ENCODE measurements at places on chromosomes 3 and 15.

DNA sequence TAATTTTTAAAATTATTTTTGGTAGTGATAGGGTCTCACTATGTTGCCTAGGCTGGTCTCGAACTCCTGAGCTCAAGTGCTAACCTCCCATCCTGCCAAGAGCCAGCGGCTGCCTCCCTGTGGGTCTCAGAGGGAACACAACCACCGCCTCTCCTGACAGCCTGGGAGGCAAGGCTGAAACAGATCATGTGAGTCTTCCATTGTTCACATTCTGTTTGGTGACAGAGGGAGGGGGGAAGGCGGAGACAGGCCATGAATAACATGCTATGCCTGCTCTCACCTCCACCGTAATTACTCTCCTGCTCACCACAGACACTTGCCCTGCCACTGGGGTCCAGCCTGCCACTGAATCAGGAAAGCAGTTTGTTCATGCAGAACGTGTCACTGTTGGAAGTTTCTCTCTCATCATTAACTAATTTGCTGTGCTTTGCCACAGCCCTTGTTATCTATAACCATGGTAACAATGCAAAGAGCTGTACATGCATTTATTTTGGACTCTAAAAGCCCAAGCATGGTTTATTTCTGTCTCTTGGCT is 78.4 kb upstream of the RASGRF1 start:
- DNase-seq, result peak; percentile 13

DNA sequence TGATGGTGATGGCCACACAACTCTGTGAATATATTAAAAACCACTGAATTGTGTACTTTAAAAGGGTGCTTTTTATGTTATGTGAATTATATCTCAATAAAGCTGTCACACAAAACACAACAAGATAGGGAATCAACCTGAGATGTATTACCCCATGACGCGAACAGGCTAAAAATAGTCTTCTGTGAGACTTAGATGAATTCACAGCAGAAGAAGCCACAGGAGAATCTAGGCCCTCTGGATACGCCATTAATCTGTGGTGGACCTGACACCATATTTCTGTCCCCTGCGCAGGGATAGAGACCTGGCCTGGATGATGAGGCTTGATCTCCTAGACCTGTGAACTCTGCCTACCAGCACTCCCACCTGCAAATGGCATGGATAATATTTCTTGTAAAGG is 146.0 kb upstream of the HACD2 start:
- no peak for DNase-seq

GRCh38 chr3:17846466-17846865 is 104.0 kb upstream of the TBC1D5 start:
- no peak for DNase-seq

DNA sequence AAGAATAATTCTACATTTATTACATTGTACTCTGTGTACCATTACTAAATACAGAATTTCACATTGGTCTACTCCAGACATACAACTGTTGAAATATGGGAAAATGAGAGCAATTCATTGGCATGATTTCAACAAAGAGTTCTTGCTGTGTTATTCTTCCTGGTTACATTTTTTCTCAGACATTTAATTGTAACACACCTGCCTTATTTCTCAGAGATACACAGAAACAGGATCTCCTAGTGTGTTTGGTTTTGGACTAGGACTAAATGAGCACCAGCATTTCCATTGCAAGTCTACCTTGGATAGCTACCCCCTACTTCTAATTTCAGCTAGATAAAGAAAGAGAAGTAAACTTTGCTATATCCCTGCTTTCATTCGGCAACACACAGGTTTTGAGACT is 274.3 kb upstream of the CNTN4 start:
- no peak for DNase-seq

DNA sequence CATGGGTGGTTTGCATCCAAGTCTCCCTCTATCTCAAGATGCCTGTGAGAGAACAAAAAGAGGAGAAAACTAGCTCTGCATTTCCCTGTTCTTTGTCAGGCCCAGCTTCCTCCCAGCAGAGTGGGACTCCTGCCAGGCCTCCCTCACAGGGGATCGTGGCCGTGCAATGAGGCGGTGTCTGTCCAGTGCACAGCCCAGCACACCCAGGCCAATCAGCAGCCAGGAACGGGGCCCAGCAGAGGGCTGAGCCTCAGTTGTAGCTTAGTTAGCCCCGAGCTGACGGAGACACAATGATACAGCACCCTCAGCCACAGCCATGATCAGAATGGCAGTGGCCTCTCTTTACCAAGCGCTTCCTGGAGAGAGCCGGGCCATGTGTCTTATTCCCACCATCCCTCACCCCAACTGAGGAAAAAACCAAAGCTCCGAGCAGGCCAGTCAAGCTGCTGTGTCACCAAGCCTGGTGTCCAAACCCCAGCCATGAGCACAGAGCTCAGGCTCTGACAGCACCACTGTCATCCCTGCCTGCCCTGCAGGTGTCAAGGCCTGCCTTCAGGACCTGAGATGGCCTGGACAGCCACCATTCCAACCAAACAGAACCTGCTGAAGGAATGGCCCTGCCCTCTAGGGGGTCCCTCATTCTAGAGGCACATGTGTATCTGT is 71.1 kb downstream of the DNAJB8 start:
- peak; percentile 6 for DNase-seq

DNA sequence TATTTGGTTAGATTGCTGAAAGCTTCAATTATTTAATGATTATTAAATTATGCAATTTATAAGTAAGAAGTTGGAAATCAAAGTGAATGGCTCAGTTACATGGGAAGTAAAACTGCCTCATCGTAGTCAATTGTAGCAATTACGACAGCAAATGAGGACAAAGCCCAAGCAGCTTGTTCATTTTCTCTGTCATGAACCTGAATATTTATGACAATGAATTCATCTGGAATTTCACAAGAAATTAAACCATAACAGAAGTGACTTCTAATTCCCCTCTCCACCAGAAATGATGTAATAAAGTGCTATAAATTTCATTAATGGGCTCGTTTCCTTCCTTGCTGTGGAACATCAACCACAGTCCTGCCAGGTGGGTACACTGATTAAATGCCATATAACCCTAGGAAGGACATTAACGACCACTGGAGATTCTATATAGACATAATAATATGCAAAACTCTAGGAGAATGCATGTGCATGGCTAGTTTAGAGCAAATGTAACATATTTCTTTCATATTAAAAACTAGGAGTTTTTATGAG is 273.8 kb upstream of the DCBLD2 start:
- DNase-seq, result no peak

DNA sequence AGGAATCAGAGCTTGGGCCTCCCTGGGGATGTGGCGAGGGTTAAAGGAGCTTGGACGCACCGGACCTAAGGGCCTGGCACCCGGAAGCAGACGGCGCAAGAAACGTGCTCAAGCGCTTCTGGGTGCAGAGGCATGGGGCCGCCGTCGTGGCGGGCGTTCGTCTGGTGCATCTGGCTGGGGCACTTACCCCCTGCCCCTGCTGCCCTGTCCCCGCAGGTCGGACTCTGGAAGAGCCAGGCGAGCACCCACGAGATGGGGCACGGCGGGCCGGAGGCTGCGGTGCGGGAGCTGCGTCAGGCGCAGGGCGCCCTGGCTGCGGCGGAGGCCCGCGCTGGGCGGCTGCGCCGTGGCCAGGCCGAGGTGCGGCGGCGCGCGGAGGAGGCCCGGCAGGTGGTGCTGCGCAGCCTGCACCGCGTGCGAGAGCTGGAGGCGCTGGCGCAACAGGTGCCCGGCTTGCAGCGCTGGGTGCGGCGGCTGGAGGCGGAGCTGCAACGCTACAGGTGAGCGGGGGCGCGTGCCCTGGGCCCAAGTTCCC is 2.5 kb downstream of the EFCC1 start:
- no peak for DNase-seq

- no peak for DNase-seq
Measured at GRCh38 chr3:54822206-54822605, 105.7 kb downstream of the LRTM1 start.

DNA sequence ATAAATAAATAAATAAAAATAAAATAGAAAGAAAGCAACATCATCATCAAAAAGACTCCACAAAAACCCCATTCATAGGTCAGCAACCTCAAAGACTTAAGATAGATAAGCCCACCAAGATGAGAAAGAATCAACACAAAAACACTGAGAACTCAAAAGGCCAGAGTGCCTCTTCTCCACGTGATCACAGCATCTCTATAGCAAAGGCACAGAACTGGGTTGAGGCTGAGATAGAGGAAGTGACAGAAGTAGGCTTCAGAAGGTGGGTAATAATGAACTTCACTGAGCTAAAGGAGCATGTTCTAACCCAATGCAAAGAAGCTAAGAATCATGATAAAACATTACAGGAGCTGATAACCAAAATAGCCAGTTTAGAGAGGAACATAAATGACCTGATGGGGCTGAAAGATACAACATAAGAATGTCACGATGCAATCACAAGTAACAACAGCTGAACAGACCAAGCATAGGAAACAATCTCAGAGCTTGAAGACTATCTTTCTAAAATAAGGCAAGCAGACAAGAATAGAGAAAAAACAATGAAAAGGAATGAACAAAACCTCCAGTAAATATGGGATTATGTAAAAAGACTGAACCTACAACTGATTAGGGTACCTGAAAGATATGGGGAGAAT is 26.4 kb downstream of the GNB5 start:
- no peak for DNase-seq

DNA sequence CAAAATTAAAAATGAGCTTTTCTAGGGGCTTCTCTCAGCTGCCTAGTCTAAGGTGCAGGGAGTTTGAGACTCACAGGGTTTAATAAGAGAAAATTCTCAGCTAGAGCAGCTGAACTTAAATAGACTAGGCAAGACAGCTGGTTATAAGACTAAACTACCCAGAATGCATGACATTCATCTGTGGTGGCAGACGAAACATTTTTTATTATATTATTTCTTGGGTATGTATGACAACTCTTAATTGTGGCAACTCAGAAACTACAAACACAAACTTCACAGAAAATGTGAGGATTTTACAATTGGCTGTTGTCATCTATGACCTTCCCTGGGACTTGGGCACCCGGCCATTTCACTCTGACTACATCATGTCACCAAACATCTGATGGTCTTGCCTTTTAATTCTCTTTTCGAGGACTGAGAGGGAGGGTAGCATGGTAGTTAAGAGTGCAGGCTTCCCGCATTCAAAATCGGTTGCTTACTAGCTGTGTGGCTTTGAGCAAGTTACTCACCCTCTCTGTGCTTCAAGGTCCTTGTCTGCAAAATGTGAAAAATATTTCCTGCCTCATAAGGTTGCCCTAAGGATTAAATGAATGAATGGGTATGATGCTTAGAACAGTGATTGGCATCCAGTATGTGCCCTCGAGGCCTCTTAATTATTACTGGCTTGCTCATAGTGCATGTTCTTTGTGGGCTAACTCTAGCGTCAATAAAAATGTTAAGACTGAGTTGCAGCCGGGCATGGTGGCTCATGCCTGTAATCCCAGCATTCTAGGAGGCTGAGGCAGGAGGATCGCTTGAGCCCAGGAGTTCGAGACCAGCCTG is 984 bp downstream of the CCR5 start:
- DNase-seq, result no peak
